ENCODE measurements at places on chromosomes 2 and 18.

- DNase-seq: no peak
Observed at GRCh38 chr2:235977445-235977844, 190.7 kb downstream of the GBX2 start.

- no peak for DNase-seq
Observed at GRCh38 chr2:160110674-160111239, 48.3 kb upstream of the PLA2R1 start.

GRCh38 chr2:15040429-15041084 is 408.0 kb downstream of the LRATD1 start:
- DNase-seq: no peak

DNA sequence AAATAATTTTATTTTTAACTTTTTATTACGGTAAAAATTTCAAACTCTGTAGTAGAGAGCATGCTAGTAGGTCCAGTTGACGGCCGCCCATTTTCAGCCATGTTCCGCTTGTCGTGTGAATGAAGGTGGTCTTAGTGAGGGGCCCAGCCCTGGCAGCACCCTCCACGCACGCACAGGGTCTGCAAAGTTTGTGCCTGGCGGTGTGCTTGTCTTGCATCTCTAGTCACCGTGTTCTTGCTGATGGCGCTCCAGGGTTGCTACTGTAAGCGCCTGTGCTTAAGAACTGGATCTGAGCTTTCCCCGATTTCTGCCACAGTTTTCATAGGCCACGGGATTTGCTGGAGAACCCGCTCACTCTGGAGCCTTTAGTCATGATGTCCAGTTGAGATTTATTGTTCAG is 28.9 kb downstream of the LDLRAD4 start:
- no peak for DNase-seq

- no peak for DNase-seq
Observed at GRCh38 chr2:207467716-207468347, 61.9 kb upstream of the CREB1 start.

DNA sequence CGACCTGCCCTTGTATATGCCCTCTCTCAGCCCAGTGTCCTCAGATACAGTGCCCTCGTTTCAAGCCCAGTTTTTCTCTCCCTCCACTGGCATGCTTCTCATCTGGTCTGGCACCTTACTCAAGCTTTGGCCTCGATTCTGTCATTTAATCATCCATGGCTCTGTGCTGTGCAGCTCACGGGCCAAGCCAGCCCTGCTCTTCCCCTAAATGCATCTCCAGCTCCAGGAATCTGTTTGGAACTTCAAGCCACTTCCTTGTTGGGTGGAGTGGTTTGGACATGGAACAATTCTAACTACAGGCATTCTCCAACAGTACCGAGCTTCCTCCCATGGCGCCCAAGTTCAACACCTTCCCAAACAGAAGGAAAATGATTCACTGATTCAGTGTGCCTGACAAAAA is 76.7 kb upstream of the ZNF397 start:
- no peak for DNase-seq

DNA sequence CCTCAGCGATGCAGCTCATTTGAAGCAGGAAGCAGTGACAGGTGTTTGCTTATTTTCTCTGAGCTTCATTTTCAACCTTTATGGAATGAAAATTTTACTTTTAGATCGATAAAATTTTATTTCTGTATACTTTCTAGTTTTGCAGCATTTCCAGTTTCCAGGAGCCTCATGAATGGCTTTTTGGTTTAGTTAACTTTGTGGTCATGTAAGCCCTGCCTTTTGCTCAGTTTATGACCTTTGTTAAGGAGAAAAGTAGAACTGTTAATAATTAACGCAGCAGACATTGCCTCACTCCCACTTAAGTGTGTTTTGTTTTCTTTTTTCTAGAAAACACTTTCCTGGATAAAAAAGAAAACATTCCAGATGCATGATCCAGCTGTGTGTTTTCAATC is 4.4 kb upstream of the FARP2 start:
- DNase-seq: peak; percentile 79

- no peak for DNase-seq
Observed at GRCh38 chr2:150557020-150557600, 69.6 kb upstream of the RND3 start.

GRCh38 chr2:192413812-192414681 is 219.3 kb upstream of the TMEFF2 start:
- DNase-seq: no peak

- DNase-seq: peak; percentile 39
Observed at GRCh38 chr2:241540771-241541561, 17.6 kb upstream of the BOK start.

DNA sequence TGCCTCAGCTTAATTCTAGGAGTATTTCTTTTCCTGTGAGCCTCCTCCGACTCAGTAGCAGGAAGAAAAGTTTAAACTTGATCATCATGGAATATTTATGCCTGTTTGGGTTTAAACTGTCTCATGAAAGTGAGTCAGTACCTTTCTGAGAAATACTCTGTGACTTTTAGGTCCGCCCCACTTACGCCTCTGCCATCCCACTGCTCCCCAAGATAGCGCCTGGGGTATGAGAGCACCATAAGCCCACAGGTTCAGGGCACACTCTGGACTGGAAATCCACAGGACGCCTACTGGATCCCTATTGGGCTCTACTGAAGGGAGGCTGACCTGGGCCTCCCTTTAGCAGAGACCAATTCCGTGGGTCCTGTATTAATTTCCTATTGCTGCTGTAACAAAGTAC is 175.8 kb upstream of the CDH20 start:
- DNase-seq: no peak

DNA sequence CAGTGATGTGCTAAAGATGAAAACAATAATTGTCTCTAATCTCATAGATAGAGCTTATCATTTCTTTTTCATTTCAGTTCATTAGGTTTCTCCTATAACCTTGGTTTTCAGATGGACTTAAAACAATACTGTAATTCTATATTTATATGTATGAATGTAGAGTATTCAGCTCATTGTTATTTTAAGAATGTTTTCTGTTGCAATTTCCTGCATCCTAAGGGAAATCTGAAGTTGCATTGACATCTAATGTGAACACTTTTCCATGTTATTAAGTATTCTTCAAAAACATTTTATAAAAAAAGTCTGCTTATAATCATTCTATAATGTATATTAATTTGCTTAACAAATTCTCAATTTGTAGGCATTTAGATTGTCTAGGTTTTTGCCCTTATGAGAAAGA is 288.9 kb downstream of the XIRP2 start:
- no peak for DNase-seq

GRCh38 chr2:228180181-228181097 is 1.0 kb downstream of the SPHKAP start:
- DNase-seq: no peak

- DNase-seq: peak; percentile 14
Observed at GRCh38 chr18:21955757-21956652, 213.4 kb upstream of the GATA6 start.

DNA sequence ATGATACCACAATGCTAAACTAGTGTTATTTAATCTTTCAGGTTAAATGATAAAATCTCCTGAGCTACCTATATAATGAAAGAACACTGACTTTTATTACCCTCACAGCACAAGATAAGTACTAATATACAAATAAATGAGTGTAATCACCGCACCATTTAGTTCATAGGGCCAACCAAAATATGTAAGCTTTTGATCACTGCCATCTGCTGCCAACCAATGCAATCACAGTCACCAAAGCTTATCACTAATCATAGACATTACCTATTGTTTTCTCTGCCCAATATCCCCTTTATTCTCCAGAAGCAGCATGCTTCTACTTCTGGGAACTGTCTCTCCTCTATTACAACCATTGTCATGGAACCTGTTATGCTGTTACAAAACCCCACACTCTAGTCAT is 151.6 kb upstream of the LRATD1 start:
- DNase-seq: no peak

DNA sequence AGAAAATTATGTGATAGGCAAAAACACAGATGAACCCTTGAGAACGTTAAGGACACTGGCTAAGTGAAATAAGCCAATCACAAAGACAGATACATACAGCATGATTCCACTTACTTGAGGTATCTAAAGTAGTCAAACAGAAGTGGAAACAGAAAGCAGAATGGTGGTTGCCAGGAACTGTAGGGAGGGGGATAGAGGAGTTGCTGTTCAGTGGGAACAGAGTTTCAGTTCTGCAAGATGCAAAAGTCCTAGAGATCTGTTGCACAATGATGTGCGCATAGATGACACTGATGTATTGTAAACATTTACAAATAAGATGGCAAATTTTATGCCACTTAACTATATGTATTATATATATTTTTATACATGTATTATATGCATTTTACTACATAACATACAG is 59.7 kb downstream of the POLE4 start:
- DNase-seq: no peak

- DNase-seq: no peak
Observed at GRCh38 chr2:46421361-46421760, 58.0 kb upstream of the TMEM247 start.

DNA sequence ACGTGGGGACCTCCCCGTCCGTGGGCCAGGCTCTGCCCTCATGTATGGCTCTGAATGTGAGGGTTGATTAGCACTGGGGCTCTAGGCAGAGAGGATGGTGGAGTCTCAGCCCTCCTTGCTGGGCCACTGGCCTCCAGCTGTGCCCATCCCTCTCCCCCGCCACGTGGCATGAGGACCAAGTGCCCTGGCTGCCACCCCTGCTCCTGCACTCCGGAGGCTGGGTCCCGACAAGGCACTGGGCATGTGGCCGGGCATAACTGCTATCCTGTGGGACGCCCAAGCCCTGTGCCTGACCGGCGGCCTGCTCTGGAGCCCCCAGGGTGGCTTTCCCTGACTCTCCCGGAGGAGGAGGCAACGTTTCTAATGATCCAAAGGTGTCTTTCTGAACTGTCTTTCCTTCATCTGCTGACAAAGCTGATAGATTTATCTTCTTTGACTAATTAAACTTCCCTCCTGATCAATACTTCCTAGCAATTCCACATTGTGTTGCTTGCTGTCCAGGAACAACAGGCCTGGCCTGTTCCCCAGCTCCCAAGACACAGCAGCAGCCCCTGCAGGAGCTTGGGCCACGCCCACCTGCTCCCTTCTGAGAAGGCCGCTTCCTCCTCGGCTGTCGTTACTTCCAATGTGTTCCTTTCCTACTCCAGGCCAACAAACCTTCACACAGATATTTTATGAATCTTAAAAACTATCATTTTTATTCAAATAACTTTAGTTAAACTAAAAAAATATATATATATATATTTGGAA is 132.0 kb downstream of the SNTG2 start:
- DNase-seq: no peak

GRCh38 chr2:12416600-12416999 is 300.1 kb upstream of the TRIB2 start:
- no peak for DNase-seq

DNA sequence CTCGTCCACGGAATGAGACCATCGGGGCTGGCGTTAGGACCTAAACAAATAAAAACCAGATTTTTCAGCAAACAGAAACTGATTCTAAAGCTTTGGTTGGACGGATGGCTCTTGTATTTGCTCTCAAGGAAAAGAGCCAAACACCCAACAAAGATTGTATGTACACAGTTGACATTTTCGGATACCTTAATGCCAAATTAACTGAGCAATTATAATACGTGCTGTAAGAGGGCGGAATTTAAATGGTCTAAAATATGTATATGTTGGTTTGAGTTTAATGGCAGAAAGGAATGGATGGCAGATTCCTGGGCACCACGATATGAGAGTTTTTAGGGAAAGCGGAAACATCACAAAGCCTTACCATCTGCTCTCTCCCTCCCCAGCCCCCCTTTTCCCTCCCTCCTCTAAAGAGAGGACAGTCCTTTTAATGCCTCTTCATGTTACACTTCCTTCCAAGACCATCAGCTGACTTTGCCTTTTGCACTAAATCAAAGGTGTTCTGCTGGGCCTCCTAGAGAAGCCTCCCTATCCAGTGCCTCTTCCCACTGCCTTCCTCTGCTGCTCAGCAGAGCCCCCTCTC is 33.3 kb downstream of the STAT1 start:
- DNase-seq: no peak

DNA sequence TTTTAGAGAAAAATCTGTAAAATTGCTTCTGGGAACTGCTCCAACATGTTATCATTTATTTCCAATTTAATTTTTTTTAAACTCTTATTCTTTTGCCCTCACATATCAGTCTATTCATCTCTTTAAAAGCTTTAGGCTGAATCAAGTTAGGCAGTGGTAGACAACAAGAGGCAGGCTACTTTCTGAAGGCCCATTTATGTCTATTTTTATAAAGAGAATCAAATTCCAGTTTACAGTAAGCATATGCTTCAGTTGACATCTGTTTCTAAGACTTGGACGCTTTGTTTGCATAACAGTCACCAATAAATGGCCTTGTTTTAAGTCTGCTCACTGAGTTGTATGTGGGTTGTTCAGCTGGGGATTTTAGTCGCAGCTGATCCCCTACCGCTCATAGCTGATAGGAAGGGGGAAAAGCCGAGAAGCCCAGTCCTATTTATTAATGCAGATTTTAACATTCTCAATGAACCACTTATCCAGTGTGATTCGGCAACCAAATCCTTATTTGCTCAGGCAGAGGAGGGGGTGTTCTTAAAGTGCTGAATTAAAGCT is 260.4 kb upstream of the SIX3 start:
- DNase-seq: no peak

DNA sequence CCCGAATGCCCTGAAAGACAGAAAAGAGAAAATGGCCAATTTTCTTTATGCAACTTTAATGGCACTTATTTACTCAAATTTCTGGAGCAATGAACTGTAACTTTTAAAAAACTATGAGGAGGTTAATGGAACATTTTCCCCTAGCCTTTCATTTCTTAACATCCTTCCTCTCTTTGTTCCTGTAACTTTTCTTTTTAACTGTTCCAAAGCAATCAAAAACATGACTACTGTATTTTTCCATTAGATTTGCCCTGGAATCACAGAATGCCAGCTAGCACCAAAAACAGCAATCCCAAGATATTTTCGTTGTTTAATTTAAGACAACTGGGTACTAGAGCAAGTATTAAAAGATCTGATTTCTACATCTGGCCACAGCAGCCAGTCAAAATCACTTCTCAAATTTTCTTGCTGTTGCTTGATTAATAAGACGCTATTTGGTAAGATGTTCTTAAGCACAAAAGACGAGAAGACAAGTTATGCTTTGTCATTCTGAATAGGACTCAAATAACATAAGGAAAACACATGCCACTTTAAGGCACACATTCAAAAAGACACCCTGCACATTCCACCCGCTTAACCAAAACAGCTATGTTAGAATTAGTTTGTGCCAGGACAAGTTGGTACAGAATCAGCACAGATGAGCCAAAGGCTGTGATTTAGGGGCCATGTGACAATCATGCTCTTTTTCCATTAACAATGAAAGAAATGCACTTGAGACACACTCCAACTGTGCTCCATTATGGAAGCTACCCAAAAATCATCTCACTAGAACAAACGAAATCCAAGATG is 3.6 kb downstream of the STARD7 start:
- DNase-seq: peak; percentile 52

DNA sequence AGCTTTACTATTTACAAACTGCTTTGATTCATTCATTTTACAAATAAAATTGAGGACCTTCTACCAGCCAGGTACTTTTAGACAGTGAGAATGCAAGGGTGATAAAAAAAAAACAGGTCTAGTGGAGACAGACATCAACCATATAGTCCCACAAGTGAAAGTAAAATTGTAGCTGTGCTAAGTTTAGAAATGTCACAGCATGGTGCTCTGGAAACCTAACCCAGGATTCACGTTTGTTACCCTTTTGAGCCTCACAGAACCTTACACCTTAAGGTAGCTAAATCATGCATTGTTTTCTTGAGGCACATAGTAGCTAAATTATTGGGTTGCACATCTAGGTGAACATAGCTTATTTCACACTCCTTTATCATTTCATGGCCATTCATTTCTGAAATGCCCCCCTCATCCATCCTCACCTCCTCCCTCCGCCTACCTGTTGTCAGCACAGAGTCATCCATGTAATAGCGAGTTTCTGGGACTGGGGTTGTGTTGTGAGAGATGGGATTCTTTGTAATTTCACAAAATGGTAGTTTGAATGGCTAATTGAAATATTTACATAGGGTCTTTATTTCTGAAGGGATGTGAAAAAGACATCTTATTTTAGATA is 7.1 kb downstream of the MTA3 start:
- no peak for DNase-seq
